MCF 10A (cell line): ENCODE measurements at places on chromosomes 7 and 10. TPM values are rescaled to one million over a fixed set of nuclear protein-coding genes. Genes with fewer than 3 reads are reported as not detected.

- H3K36me3 ChIP-seq, result no peaks in the 10 kb centered on the region
- peak; percentile 57 for DNase-seq
- H3K4me3 ChIP-seq, result no peak overlapping the region
- no peak overlapping the region for H3K27ac ChIP-seq
- no peaks in the 10 kb centered on the region for H3K27me3 ChIP-seq
- H3K4me1 ChIP-seq, result peaks cover 7% of the 10 kb centered on the region
These were observed 172.0 kb downstream of the ZEB1 start for GRCh38 chr10:31490858-31491504.

GRCh38 chr7:148882192-148882591, 1.9 kb downstream of the EZH2 start:
- H3K27ac ChIP-seq, result peak overlapping the region; percentile 92
- peaks cover 22% of the 10 kb centered on the region for H3K4me1 ChIP-seq
- no peaks in the 10 kb centered on the region for H3K27me3 ChIP-seq
- H3K4me3 ChIP-seq, result peak overlapping the region; percentile 94
- peaks cover 6% of the 10 kb centered on the region for H3K36me3 ChIP-seq

Gene BMPER
- total RNA-seq, result 0.40 TPM in 1 of 2 replicates, not detected in the other

GRCh38 chr10:94358480-94358879, 4.3 kb downstream of the NOC3L start:
- peaks cover 18% of the 10 kb centered on the region for H3K4me1 ChIP-seq
- peaks cover 47% of the 10 kb centered on the region for H3K36me3 ChIP-seq
- peak; percentile 79 for DNase-seq
- no peaks in the 10 kb centered on the region for H3K27me3 ChIP-seq
- peak overlapping the region; percentile 15 for H3K4me3 ChIP-seq

DNA sequence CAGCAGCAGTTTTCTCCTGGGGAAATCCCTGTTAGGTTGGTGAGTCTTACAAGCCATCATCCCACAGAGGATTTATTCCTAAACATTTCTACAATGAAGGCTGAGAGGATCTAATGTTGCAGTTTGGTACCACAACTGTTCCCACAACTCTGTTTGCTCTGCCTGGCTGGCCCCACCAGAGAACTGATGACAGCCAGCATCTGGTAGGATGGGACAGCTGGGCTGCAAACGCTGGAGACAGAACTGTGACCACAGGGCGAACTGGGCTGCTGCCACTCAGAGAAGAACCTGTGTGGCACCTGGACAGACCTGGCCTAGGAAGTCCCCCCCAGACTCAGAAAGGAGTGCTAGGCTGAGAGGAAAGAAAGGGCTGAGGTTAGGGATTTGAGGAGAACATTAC, 94.8 kb downstream of the CALN1 start:
- no peak overlapping the region for H3K4me3 ChIP-seq
- H3K27me3 ChIP-seq, result peaks cover 28% of the 10 kb centered on the region
- DNase-seq, result no peak
- peaks cover 7% of the 10 kb centered on the region for H3K4me1 ChIP-seq
- H3K27ac ChIP-seq, result no peak overlapping the region
- H3K36me3 ChIP-seq, result no peaks in the 10 kb centered on the region

Gene BAMBI
- total RNA-seq, result 21.2 and 31.6 TPM in 2 replicates

Gene CHRM2
- total RNA-seq, result not detected in 2 replicates

Gene CALML5
- total RNA-seq, result not detected in 2 replicates

Gene GHRHR
- total RNA-seq, result not detected in 2 replicates

Gene OR13A1
- not detected in 2 replicates for total RNA-seq
